C1 segment of cervical spinal cord (tissue), 14 donors: ENCODE measurements at places on chromosomes 4 and X.

- no peak for DNase-seq
Observed at GRCh38 chr4:80694171-80694570, 336.3 kb upstream of the BMP3 start.

DNA sequence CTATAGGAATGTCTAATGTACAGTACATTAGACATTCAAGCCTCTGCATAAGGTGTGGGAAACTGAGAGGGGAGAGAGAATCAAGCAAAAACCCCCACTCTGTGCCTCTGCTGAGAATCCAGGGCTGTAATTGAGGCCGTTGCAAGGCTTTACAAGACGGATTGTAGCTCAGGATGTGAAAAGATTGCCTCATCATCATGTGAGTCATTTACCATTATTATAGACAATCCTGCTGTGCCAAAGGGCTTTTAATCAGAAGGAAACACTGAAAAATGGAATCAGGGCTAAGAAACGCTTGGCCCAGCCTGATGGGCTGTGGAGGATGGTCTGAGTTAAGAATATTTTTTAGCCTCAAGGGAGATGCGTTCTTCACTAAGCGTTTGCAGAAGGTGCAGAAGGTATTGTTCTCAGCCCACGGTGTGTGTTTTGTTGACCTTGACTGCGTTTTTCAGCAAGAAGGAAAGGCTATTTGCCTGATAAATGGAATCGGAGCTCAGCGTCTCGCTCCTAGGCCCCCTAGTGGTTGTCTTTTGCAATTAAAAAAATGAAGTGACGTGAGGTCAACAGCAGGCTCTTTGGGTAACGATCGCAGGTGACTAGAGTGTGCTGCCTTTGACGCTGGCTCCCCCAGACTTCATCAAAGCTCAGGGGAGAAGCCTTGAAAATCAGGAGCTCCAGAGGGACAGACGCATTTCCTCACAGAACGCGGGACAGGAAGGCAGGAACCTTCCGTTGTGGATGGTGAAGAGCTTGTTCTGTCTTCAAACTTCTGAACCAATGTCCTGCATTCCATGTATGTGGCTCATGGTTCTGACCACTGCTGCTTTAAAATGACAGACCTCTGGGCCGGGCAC lies 18.1 kb upstream of the CHRNA9 start:
- DNase-seq = no peak

DNA sequence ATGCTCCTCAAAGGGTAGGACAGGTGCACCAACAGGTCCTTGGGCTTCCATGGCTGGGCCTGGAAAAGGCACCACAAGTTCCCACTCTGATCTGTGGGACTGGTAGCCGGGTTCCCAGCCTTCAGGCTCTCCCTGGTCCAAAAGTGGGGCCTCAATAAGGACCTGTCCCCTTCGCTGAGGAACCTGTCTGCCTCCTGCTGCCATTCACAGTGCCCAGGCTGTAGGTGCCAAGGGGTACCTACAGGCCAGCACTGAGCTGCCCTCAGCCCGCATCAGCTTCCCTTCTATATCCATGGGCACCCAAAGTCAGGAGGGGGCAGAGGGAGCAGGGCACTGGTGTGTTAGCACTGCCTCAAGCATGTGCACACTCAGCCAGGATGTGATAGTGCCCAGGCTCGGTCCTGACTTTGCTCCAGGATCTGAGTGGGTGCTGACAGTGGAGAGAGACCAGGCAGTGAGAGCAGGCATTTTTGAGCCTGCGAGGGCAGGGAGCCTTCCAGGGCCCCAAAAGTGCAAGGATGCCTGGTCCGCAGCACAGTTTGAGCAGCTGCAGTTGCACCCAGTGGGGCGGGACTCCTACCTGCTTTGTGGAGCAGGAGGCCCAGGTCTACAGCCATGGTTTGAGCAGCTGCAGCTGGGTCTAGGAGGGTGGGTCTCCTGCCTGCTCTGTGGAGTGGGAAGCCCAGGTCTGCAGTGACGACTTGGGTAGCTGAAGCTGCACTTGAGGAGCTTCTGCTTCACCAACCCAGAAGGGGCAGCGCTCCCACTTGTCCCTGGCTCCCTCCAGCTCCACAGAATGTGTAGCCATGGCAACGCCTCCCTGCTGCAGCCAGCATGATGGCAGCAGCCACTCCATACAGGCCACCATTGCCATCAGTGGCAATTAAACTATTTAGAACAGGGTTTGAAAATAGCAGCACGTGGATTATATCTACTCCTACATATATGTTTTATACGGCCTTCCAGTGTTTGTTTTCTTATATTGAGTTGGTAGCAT lies 376.4 kb downstream of the KCTD8 start:
- DNase-seq = no peak

GRCh38 chr4:100540131-100540530 lies 22.3 kb upstream of the EMCN start:
- no peak for DNase-seq

GRCh38 chr4:165994701-165995100 lies 121.7 kb downstream of the TLL1 start:
- DNase-seq = no peak

DNA sequence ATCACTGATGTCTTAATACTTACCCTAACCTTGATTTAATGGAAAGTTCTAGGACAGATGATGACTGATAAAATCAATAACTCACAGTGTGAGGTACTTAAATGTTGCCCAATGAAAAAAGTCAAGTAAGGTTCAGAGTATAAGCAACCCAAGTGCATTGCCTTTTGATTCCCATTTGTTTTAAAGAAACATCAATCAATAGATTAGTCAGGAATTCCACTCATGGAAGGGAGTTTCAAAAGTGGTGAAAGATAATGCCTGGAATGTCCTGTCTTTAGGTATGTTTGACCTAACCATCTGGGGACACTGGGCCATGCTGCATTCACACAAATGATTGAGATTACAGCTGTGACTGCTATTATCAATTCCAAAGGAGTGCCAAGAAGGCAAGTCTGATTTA lies 259.7 kb downstream of the PPARGC1A start:
- no peak for DNase-seq

- DNase-seq = no peak
Observed at GRCh38 chr4:112003231-112003907, 141.9 kb upstream of the FAM241A start.

GRCh38 chr4:15368856-15369255 lies 59.0 kb upstream of the C1QTNF7 start:
- no peak for DNase-seq

DNA sequence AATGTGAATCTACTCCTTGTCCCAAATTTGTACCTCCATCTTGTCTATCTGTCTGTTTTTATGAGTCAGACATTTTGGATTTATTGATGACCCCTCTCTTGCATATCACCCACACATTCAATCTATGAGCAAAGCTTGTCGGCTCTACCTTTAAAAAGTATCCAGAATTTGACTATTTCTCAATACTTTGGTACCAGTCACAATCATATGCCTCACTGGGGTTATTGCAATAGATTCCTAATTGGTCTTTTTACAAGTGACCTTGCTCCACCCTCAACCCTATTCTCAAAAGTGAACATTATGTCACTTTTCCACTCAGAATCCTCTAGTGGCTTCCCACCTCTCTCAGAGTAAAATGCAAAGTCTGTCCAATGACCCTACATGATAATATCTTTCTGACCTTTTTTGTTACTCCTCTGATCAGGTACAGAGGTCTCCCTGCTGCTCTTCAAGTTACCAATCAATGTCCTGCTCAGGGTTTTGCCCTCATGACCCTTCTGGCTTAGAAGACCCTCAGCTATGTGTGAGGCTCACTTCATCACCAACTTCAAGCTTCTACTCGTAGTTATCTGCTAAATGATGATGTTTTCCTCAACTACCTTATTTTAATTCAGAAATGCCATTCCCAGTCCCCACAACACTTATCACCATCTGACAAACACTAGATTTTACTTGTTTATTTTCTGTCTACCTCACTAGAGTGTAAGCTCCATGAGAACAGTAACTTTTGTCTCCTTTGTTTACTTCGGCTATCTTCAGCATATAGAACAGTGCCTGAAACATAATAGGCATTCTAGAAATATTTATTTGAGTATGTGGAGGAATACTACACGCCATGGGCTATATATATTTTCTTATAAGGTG lies 22.4 kb downstream of the AFP start:
- no peak for DNase-seq

DNA sequence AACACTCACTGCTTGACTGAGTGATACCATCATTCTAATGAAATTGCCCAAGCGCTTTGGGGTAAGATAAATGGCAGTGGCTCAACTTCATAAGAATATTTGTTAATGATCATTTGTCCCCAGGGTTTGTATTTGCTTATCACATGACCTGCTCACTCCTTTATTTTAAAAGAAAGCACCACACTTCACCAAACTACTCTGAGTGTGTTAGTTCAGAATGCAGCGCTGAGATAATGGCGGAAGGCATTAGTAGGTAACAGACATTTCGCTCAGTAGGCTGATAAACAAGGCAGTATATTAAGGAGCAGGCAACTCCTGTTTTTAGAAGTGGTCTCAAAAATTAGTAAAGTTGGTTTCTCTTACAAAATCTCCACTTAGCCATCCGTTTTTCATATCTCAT lies 1.6 kb downstream of the SNX25 start:
- DNase-seq = no peak

- DNase-seq = no peak
Observed at GRCh38 chr4:48499551-48500066, 9.6 kb downstream of the ZAR1 start.

- DNase-seq = no peak
Observed at GRCh38 chrX:31366041-31366440, 294.2 kb upstream of the FTHL17 start.

GRCh38 chrX:12805333-12805732 lies 14.1 kb downstream of the PRPS2 start:
- DNase-seq = no peak

- DNase-seq = no peak
Observed at GRCh38 chr4:120555058-120555457, 367.5 kb downstream of the PRDM5 start.

GRCh38 chr4:124212815-124213630 lies 499.5 kb downstream of the ANKRD50 start:
- no peak for DNase-seq

DNA sequence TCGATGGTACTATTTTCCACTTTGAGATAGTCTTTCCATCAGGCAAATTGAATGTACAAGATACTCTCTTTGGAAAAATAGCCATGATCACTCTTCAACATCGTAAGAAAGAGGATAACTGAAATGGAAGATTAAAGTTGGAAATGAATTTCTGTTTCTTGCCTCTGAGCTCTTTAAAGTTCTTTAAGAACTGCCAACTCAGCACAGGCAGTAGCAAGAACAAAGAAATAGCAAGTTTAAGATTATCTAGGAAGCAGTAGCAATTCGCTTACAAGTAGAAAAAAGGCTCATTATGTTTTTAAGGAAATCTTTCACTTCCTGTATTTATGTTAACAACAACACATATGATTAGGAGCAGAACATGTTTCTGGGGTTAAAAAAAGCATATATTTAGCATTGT lies 127.6 kb downstream of the CDS1 start:
- DNase-seq = no peak

GRCh38 chrX:39729981-39730661 lies 367.6 kb downstream of the BCOR start:
- no peak for DNase-seq

DNA sequence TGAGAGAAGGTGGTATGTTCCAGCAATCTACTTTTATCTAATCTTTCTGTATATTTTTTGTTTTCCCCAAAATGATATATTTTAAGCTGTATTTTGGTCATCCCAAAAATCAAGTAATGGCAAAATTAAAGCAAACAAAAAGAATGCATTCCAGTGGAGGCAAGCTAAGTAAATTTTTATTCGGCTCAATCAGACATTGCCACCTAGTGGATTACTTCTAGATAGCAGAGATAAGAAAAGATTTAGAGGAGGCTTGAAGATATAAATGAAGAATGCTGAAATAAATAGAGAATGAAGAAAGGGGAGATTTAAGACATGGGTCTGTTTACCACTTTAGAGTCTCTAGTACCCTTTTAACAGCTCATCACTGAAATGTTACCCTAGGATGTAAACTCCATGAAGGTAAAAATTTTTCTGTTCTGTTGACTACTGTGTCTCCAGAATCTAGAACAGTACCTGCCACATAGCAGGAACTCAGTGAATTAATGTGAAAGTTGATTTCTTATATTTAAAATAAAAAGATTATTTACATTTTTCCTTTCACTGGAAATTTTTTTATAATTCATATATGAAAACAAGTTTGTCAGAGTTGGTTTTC lies 110.9 kb upstream of the ANK2 start:
- DNase-seq = no peak
